ENCODE measurements at places on chromosomes 3 and 15. TPM values are rescaled to one million over a fixed set of nuclear protein-coding genes. Genes with fewer than 3 reads are reported as not detected.

Gene VEPH1
- 0.33 TPM for total RNA-seq

Gene CLDN16
- not detected for total RNA-seq

Gene ZNF660
- 0.79 TPM for total RNA-seq

Gene TM6SF1
- 0.66 TPM for total RNA-seq

Gene SCAMP5
- total RNA-seq, result 8.2 TPM

Gene ITPKA
- total RNA-seq, result not detected

Gene OR5H6
- not detected for total RNA-seq

Gene GNAI2
- total RNA-seq, result 287 TPM

Gene GHSR
- not detected for total RNA-seq

Gene RPP14
- total RNA-seq, result 13.1 TPM

Gene GREM1
- not detected for total RNA-seq

Gene ALDH1A2
- not detected for total RNA-seq

Gene ASB14
- not detected for total RNA-seq

Gene PIGZ
- total RNA-seq, result 1.3 TPM

Gene CLDN11
- total RNA-seq, result not detected

Gene NR2F2
- not detected for total RNA-seq

Gene RTP3
- total RNA-seq, result not detected

Gene CD96
- 229 TPM for total RNA-seq

Gene RASGRP1
- total RNA-seq, result 131 TPM

Gene NEDD4
- total RNA-seq, result 5.1 TPM

- DNase-seq, result no peak
These were observed 169.1 kb upstream of the CCDC54 start for GRCh38 chr3:107208100-107208499.

DNA sequence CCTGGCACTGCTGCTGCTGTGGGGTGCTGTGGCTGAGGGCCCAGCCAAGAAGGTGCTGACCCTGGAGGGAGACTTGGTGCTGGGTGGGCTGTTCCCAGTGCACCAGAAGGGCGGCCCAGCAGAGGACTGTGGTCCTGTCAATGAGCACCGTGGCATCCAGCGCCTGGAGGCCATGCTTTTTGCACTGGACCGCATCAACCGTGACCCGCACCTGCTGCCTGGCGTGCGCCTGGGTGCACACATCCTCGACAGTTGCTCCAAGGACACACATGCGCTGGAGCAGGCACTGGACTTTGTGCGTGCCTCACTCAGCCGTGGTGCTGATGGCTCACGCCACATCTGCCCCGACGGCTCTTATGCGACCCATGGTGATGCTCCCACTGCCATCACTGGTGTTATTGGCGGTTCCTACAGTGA, 2.1 kb downstream of the GRM2 start:
- DNase-seq, result no peak

- no peak for DNase-seq
These were observed 604.1 kb upstream of the MDFIC2 start for GRCh38 chr3:70916375-70917055.

GRCh38 chr3:171001957-171002694, 24.4 kb downstream of the SLC2A2 start:
- DNase-seq, result no peak

DNA sequence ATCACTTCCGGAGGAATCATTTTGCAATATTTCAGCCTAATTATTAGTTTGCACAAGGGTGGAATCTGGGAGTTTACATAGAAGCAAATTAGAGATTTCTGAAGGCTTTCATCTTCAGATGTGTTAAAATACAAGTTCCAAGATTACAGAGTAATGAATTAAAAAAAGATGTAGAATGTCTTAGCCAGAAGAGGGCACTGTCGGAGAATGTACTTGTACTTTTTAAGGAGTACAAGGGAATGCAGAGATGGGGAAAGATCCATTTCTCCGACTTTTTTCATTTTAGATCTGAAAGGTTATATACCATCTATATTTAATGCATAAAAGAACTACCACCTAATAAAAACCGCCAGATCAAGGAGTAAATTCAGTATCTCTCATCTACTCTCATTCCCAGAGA, 43.1 kb upstream of the WDR5B start:
- DNase-seq, result no peak

DNA sequence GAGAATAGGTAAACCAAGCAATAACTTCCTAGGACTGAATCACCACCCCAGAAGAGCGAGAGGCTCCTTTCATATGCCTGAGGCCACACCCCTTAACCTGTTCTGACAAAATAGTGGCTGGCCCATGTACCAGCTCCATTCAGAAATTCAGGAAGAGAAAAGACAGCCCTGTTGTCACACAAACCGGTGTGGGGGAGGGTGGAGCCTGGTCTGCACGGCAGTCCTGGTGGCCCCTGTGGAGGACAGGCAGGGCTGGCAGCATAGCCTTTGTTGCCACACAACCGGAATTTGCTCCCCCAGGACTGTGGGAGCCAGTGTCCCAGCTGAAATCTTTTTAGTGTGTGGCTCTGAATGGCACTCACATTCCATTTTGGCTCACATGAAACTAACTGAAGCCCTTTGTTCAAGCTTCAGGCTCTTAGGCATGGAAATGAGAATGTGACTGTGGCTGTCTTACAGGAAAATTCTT, 23.8 kb downstream of the RLBP1 start:
- DNase-seq, result no peak

GRCh38 chr15:93941697-93942096, 289.7 kb upstream of the MCTP2 start:
- no peak for DNase-seq

GRCh38 chr3:71310359-71310979, 273.1 kb downstream of the FOXP1 start:
- no peak for DNase-seq

DNA sequence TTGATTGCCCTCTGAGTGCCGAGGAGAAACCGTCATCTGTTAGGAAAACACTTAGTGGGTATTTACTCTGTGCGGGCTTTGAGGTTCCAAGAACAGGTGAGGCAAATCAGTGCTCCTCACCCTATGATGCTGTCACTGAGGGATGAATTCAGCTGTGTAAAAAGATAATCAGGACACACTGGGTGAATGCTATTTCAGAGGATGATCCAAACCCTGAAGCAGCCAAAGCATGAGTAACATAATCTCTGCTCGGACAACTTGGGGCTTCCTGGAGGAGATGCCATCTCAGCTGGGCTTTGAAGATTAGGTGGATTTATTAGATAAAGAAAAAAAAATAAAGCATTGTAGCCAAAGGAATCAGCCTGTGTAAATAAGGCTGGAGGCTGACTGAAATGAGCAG, 10.5 kb upstream of the GADL1 start:
- no peak for DNase-seq

GRCh38 chr3:196706731-196707130, 5.3 kb downstream of the CEP19 start:
- no peak for DNase-seq

DNA sequence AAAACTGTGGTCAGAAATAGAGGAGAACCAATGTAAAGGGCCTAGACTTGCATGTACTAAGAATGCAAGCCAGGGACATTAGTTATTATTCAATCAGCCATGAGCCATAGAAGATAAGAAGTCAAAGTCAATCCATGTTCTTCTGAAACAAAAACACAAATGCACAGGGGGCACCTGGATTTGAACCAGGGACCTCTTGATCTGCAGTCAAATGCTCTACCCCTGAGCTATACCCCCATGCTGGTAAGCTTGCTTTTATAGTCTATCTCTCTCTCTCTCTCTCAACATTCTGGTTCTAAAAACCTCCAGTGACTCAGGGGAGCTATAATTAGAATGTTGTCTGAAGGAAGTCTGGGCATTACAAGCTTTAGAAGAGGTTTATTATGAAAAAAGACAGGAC, 85.6 kb upstream of the ACP3 start:
- DNase-seq, result no peak

GRCh38 chr3:190261740-190262139, 60.5 kb downstream of the CLDN1 start:
- DNase-seq, result no peak

- peak; percentile 17 for DNase-seq
These were observed 1.6 kb upstream of the SIN3A start for GRCh38 chr15:75452865-75453702.

GRCh38 chr3:41198950-41199865, at the start of gene CTNNB1:
Gene CTNNB1, plus strand, starts transcription at chr3:41199505. Its CDS starts 24,564 bp downstream, at chr3:41224069.
- peak; percentile 85 for DNase-seq

- no peak for DNase-seq
These were observed 246.4 kb downstream of the ALCAM start for GRCh38 chr3:105613120-105613519.

GRCh38 chr3:6524479-6524878, 336.4 kb upstream of the GRM7 start:
- no peak for DNase-seq

GRCh38 chr15:71082803-71083202, 32.5 kb upstream of the THSD4 start:
- no peak for DNase-seq

DNA sequence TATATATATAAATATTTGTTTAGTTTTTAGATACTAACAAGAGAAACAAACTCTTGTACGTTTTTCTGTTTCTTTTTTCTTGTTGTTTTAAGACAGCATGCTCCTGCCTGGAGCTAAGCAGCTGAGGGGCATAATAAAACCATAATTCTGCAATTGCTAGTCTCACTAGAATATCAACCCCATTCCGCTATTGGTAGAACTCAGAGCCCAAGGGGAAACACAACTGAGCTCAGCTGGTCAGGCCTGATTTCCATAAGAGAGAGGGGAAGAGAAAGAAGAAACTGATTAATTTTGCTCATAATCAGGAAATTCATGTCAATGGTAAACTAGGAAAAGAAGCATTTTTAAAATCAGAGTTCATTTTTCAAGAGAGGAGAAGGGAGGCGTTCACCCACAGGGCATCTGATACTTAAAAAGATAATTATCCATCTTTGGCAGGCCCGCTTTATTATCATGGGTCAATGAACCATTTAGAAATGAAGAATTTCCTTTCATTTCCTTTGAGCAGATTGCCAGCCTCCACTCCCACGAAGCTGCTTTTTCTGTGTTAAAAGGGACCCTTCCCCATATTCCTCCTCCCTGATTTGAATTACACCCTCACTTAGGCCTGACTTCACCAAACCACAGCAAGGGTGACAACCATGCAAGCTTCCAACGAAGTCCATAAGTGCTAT, 965.3 kb upstream of the CFAP20DC start:
- DNase-seq, result no peak

DNA sequence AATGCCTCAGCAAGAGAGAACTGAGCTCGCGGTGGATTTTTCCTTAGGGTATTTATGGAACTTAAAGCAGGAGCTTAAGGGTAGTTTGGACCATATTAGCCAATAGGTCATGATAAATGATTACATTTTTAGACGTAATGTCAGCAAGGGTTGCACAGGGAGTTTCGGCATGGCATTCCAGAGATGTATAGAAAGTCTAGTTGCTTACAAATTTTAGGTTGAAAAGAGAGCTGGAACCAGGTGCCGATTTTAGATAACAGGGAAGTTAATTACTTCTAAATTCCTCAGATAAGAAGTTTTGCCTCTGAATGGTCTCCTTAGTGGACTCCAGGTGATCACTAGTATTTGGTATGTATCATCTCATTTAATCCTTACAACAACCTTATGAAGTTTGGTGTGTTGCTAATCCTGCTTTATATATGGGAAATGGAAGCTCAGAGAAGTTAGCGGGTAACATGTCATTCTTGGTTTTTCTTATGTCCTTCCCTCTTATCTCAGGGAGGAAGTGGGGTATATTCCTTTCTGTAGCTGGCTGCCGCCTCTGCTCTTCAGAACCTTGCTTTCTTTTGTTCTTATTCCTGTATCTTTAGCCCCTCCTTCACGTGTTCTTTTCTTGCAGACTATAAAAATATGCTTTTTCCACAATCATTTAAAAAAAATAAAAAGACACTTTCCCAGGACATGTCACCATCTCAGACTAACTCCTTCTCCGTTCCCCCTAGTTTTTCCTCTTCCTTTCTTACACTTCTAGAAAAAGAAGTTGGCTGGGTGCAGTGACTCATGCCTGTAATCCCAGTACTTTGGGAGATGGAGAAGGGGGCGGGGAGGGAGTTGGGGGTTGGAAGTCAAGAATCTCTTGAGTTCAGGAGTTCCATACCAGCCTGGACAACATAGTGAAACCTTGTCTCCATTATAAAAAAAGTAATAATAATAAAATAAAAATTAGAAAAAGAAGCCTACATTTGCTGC, 25.7 kb downstream of the IQGAP1 start:
- no peak for DNase-seq

DNA sequence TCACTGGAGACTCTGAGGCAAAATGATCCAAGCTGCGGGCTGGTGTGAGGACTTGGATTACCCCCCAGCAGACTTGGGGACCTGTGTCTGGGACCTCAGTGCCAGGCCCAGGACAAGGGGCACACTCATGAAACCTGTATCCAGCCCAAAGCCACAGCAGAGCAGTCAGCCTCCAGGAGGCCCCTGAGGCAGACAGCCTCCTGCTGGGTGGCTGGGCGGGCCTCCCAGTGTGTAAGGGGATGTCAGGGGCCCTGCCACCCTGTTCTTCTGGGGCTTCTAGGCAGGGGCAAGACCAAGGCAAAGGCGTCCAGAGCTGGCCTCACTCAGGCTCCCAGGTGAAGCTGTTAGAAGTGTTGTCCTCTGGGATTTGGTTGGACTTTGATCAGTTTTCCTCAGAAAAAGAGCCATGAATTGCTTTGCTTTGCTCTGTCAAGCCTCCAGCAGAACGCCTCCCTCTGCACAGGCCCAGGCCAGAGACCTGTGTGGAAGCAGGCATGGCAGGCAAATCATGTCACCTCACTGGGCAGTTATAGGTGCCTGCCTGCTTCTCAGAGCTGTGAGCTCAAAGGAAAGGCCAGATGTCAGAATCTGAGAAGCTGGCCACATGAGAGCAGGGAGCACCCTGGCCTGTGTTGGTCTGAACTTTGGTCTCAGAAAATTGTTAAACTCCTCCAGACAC, 77.4 kb downstream of the SMAD6 start:
- no peak for DNase-seq

DNA sequence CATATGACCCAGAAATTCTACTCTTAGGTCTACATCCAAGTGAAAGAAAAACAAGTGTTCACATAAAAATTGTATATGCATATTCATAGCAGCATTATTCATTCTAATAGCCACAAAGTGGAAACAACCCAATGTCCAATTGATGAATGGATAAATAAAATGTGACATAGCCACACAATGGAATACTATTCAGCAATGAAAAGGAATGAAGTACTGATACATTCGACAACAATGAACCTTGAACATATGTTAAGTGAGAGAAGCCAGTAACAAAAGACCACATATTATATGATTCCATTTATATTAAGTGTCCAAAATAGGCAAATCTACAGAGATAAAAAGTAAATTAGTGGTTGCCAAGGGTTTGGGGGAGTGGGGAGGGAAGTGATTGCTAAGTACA, 70.2 kb upstream of the ACTC1 start:
- no peak for DNase-seq

GRCh38 chr15:33716025-33716424, 252.3 kb upstream of the CHRM5 start:
- DNase-seq, result no peak

Measured in T-cell (primary cell).